A549 treated with Mapracorat at 1 μM for 4 hours (cell line): ENCODE measurements at places on chromosomes 6 and 20. TPM values are rescaled to one million over a fixed set of nuclear protein-coding genes. Genes with fewer than 3 reads are reported as not detected.

The LCA5 gene
- 0.37 to 0.85 TPM (median 0.69 TPM) in 5 replicates for total RNA-seq

The PTK6 gene
- total RNA-seq: 2.4 to 3.6 TPM (median 3.1 TPM) in 5 replicates

The SLC52A3 gene
- 0.32 to 0.57 TPM (median 0.48 TPM) in 5 replicates for total RNA-seq

The NKX2-2 gene
- not detected in 5 replicates for total RNA-seq

The MARCKS gene
- total RNA-seq: 11.3 to 21.1 TPM (median 18.8 TPM) in 5 replicates

The FAM209B gene
- 0.22 to 0.67 TPM (median 0.34 TPM) in 5 replicates for total RNA-seq

The SASH1 gene
- total RNA-seq: 2.2 to 3.8 TPM (median 2.4 TPM) in 5 replicates

The KCNQ5 gene
- 1.2 to 1.7 TPM (median 1.5 TPM) in 5 replicates for total RNA-seq

The MCUR1 gene
- 11.0 to 15.4 TPM (median 15.0 TPM) in 5 replicates for total RNA-seq

The MCCD1 gene
- total RNA-seq: not detected in 5 replicates
